Natural killer cell treated with Interleukin-12 subunit alpha and Interleukin-12 subunit beta and Interleukin-15 and Interleukin-18, amount 100 ng/mL, for 72 hours (primary cell): ENCODE measurements at places on chromosomes 2 and 18.

- H3K36me3 ChIP-seq = no peaks in the 10 kb centered on the region
- no peak overlapping the region for H3K4me3 ChIP-seq
- H3K27me3 ChIP-seq = no peaks in the 10 kb centered on the region
- peaks cover 40% of the 10 kb centered on the region for H3K4me1 ChIP-seq
Observed at GRCh38 chr2:39411181-39411944, 25.7 kb downstream of the MAP4K3 start.

GRCh38 chr18:76371301-76372203 lies 123.5 kb downstream of the ZNF516 start:
- peaks cover 47% of the 10 kb centered on the region for H3K4me1 ChIP-seq
- peak overlapping the region; percentile 40 for H3K27ac ChIP-seq
- H3K36me3 ChIP-seq = no peaks in the 10 kb centered on the region
- no peaks in the 10 kb centered on the region for H3K27me3 ChIP-seq

- H3K4me3 ChIP-seq = no peak overlapping the region
- H3K27ac ChIP-seq = no peak overlapping the region
- H3K27me3 ChIP-seq = peaks cover 12% of the 10 kb centered on the region
- H3K4me1 ChIP-seq = no peaks in the 10 kb centered on the region
- no peaks in the 10 kb centered on the region for H3K36me3 ChIP-seq
Observed at GRCh38 chr2:70934981-70935380, 719 bp upstream of the ATP6V1B1 start.

GRCh38 chr18:30361864-30362540 lies 680.5 kb downstream of the DSC3 start:
- H3K4me1 ChIP-seq = no peaks in the 10 kb centered on the region
- peaks cover 5% of the 10 kb centered on the region for H3K36me3 ChIP-seq
- DNase-seq = no peak
- no peaks in the 10 kb centered on the region for H3K27me3 ChIP-seq
- no peak overlapping the region for H3K4me3 ChIP-seq

DNA sequence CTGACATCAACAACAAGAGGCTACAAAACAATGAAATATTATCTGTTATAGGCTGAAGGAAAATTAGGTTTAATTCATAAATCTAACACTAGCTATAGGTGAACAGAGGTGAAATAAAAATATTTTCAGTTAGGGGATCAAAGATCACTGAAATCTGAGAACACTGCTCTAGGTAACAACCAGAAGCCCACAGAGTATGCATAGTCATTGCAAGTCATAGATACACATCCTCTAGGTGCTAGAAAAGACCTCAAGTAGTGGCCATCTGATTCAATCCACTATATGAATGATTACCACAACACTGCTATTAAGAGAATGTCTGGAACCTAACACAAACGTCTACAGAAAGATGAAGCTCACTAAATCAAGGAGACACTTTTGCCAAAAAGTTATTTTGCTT lies 264.6 kb upstream of the CYP26B1 start:
- H3K4me3 ChIP-seq = no peak overlapping the region
- no peaks in the 10 kb centered on the region for H3K27me3 ChIP-seq
- DNase-seq = no peak
- H3K4me1 ChIP-seq = no peaks in the 10 kb centered on the region
- H3K36me3 ChIP-seq = no peaks in the 10 kb centered on the region

DNA sequence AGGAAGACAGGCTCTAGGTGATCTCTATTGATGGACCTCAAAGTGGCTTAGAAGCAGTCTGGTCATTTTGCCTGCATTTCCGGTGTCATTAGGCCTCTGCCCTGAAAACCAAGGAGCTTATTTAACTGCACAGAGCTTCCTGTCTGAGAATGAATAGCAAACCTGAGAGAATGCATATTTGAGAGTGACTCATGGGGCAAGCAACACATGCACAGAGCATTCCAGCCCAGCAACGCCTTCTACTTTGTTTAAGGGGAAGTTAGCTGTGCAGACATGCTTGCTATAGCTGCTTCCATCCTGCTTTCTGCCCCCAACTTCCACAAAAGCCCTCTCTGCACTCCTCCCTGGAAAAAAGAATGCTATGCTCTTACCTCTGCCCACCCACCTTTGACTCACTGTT lies 232.8 kb downstream of the GRB14 start:
- H3K4me3 ChIP-seq = no peak overlapping the region
- no peaks in the 10 kb centered on the region for H3K36me3 ChIP-seq
- no peak overlapping the region for H3K27ac ChIP-seq
- DNase-seq = no peak
- H3K27me3 ChIP-seq = no peaks in the 10 kb centered on the region

GRCh38 chr18:35248429-35248828 lies 7.6 kb downstream of the ZNF397 start:
- peaks cover 69% of the 10 kb centered on the region for H3K36me3 ChIP-seq
- no peaks in the 10 kb centered on the region for H3K27me3 ChIP-seq
- H3K4me3 ChIP-seq = no peak overlapping the region
- no peak overlapping the region for H3K27ac ChIP-seq
- H3K4me1 ChIP-seq = peaks cover 29% of the 10 kb centered on the region

DNA sequence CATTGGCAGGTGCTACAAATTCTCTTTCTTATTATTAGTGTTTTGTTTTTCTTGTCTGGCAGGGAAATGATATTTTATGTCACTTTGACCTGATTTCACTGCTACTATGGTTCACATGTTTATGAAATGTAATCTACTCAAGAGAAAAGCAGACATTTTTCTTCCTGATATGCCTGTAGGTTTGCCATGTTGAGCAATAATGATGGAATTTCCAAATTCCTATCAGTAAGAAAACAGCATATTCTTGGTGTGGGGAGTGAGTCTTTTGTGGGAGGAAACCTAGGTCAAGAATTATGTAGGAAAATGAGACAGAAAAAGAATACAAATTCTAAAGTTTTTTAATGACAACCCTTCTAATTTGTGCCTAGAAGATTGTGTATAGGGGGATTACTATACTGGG lies 356.4 kb downstream of the SLC4A3 start:
- H3K27ac ChIP-seq = no peak overlapping the region
- no peak overlapping the region for H3K4me3 ChIP-seq
- DNase-seq = no peak
- H3K36me3 ChIP-seq = no peaks in the 10 kb centered on the region
- H3K27me3 ChIP-seq = no peaks in the 10 kb centered on the region

GRCh38 chr2:55923091-55923981 lies at the start of gene EFEMP1:
EFEMP1 (minus strand) TSS chr2:55923782; CDS start chr2:55922440, 1,342 bp downstream.
- H3K27ac ChIP-seq = no peak within 1 kb of the TSS
- peaks cover 13% of the 10 kb centered on the region for H3K27me3 ChIP-seq
- H3K4me3 ChIP-seq = no peak within 1 kb of the TSS
- no peaks in the 10 kb centered on the region for H3K36me3 ChIP-seq

- peak overlapping the region; percentile 95 for H3K4me3 ChIP-seq
- H3K36me3 ChIP-seq = no peaks in the 10 kb centered on the region
- no peaks in the 10 kb centered on the region for H3K27me3 ChIP-seq
- H3K27ac ChIP-seq = peak overlapping the region; percentile 95
Observed at GRCh38 chr18:36128907-36129299, 237 bp downstream of the SLC39A6 start.

- DNase-seq = no peak
- H3K36me3 ChIP-seq = peaks cover 7% of the 10 kb centered on the region
- H3K4me3 ChIP-seq = peak overlapping the region; percentile 24
- H3K4me1 ChIP-seq = peaks cover 11% of the 10 kb centered on the region
- peaks cover 36% of the 10 kb centered on the region for H3K27me3 ChIP-seq
Observed at GRCh38 chr2:119544939-119545475, 758 bp downstream of the CFAP221 start.

GRCh38 chr18:64248836-64249235 lies 99.9 kb upstream of the LINC00305 start:
- no peaks in the 10 kb centered on the region for H3K36me3 ChIP-seq
- H3K27me3 ChIP-seq = no peaks in the 10 kb centered on the region
- no peak overlapping the region for H3K27ac ChIP-seq
- no peaks in the 10 kb centered on the region for H3K4me1 ChIP-seq
- H3K4me3 ChIP-seq = no peak overlapping the region

- H3K27ac ChIP-seq = no peak overlapping the region
- peaks cover 6% of the 10 kb centered on the region for H3K4me1 ChIP-seq
- peaks cover 2% of the 10 kb centered on the region for H3K27me3 ChIP-seq
Observed at GRCh38 chr2:226420646-226421045, 379.0 kb downstream of the IRS1 start.

DNA sequence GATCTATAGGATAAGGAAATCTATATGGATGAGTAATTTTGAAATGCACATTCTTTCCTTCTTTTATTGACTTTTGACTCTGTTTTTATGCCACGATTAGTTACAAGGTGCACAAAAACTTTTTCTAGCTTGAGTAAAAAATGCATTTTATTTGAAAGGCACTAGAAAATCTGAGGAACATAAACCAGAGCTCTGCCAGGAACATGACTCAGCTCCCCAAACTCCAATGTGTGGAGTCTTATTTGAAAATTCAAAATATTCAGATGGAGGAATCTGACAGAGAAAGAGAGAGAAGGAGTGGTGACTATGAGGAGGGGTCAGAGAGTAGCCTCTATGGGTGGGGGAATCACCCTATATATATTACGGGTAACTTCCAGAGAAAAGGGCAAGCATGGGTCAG lies 231.0 kb downstream of the DCC start:
- H3K27me3 ChIP-seq = no peaks in the 10 kb centered on the region
- no peak for DNase-seq
- H3K36me3 ChIP-seq = no peaks in the 10 kb centered on the region
- H3K4me1 ChIP-seq = no peaks in the 10 kb centered on the region
- no peak overlapping the region for H3K27ac ChIP-seq

GRCh38 chr2:224958873-224959272 lies 83.4 kb downstream of the DOCK10 start:
- H3K4me1 ChIP-seq = peaks cover 69% of the 10 kb centered on the region
- H3K27me3 ChIP-seq = no peaks in the 10 kb centered on the region
- peaks cover 18% of the 10 kb centered on the region for H3K36me3 ChIP-seq
- H3K27ac ChIP-seq = peak overlapping the region; percentile 98

DNA sequence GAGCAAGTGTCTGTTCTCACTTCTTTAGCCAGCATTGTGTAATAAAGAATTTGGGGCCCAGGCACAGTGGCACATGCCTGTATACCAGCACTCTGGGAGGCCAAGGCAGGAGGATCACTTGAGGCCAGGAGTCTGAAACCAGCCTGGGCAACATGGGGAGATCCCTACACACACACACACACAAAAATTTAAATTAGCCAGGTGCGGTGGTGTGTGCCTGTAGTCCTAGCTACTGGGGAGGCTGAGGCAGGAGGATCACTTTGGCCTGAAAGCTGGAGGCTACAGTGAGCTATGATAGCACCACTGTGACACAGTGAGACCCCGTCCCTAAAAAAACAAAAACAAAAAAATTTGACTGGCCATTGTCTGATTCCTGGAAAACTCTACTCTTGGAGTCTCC lies 8.3 kb downstream of the REV1 start:
- H3K4me1 ChIP-seq = peaks cover 27% of the 10 kb centered on the region
- DNase-seq = no peak
- no peak overlapping the region for H3K4me3 ChIP-seq
